ENCODE measurements at places on chromosomes 6 and 20.

DNA sequence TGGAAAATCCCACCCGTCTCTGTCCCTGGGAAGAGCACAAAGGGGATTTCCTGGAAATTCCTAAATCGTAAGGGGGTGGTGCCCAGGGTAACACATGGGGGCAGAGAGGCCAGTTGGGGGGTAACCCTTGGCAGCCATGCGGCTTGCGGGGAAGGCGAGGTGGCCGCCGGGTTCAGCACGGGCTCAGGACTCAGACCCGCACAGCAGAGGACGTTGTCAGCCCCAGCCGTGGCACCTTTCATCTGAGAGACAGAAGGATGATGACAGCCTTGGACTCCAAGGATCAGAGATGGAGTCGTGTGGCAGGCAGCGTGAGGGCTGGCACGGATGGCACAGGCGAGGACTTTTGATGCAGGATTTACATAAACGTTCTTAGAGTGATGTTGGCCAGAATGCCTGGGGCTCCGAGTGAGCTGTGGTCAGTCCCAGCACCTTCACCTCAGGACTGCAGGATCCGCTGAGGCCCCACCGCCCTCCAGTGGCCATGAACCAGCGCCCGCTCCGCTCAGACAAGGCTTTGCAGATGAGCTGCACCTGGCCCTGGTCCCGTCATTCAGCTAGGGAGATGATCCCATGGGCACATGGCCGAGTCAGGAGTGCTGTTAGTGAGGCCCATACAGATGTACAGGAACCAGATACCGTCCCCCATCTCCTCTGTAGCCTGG is 190.3 kb downstream of the TAF4 start:
- no peak for DNase-seq

- no peak for DNase-seq
Observed at GRCh38 chr6:53692172-53692571, 26.6 kb upstream of the KLHL31 start.

GRCh38 chr20:3173610-3174441 is 477 bp upstream of the LZTS3 start:
- peak; percentile 23 for DNase-seq

- DNase-seq, result no peak
Observed at GRCh38 chr6:102204351-102204750, 810.8 kb downstream of the GRIK2 start.

DNA sequence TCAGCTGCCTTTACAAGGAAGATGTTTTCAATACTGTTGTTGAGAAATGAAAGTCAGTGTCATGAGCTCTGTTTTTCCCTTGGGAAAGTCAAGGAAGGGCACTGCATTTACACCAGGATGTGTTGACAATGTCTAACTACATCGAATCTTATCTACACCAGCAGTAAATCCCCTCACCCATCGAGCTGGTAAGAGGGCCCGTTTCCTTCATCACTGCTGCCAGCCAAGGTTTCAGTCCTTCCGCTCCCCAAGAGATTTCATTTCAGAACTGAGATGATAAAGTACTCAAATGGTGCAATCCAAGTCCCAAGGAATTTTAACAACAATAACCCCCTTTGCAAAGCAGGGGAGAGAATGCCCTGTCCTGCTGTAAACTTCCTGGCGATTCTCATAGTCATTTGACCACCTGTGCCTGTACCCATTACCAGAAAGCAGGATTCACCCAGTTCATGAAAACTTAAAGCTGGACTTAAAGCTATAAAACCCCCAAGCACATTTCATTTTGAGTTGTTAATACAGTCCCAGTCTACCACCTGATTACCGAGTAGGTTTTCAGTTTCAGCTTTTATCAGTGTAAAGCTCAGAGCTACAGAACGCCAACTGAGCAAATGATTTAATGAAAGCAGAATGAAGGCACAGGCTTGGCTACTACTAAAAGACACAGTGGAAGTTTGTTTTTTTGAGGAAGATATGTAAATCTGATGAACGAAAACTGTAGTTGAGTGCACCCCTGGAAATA is 122.5 kb upstream of the TAB2 start:
- DNase-seq, result no peak

DNA sequence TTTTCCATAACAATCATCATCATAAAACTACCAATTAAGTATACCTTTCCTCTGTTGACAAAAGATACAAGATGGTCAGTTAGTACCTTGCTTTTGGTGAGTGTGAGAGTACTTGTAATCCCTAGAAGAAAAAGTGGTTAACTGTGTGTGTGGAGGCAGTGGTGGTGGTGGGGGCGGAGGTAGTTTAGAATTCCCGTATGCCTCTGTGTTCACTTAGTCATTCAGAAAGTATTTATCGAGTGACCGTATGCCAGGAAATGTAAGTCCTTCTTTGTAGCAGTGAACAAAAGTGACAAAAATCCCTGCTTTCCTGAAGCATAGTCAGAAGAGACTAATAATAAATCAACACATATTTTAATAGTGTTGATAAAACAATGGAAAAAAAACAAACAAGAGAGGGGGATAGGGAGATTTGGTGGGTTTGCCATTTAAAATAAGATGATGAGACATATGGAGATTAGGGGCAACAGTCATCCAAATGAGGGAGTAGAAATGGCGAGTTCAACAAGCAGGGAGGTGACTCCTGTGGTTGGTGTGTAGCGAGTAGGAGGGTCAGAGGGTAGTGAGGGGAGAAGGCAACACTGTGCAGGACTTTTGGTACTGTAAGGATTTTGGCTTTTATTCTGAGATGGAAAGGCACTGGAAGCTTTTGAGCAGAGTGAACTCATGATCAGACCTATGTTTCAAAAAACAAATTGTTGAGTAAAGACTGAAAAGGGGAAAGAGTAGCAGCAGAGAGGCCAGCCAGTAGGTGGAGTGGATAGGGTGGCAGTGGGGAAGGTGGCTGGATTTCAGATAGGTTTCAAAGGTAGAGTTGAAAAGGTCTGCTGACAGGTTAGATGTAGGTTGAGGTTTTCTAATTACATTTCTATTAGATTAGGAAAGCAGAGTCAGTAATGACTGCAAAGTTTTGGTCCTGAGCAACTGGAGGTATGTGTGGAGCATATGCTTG is 40.3 kb upstream of the SIM1 start:
- peak; percentile 66 for DNase-seq

GRCh38 chr6:154534531-154534930 is 24.0 kb upstream of the CNKSR3 start:
- no peak for DNase-seq

- DNase-seq, result no peak
Observed at GRCh38 chr20:31901615-31902014, 31.2 kb downstream of the TTLL9 start.

DNA sequence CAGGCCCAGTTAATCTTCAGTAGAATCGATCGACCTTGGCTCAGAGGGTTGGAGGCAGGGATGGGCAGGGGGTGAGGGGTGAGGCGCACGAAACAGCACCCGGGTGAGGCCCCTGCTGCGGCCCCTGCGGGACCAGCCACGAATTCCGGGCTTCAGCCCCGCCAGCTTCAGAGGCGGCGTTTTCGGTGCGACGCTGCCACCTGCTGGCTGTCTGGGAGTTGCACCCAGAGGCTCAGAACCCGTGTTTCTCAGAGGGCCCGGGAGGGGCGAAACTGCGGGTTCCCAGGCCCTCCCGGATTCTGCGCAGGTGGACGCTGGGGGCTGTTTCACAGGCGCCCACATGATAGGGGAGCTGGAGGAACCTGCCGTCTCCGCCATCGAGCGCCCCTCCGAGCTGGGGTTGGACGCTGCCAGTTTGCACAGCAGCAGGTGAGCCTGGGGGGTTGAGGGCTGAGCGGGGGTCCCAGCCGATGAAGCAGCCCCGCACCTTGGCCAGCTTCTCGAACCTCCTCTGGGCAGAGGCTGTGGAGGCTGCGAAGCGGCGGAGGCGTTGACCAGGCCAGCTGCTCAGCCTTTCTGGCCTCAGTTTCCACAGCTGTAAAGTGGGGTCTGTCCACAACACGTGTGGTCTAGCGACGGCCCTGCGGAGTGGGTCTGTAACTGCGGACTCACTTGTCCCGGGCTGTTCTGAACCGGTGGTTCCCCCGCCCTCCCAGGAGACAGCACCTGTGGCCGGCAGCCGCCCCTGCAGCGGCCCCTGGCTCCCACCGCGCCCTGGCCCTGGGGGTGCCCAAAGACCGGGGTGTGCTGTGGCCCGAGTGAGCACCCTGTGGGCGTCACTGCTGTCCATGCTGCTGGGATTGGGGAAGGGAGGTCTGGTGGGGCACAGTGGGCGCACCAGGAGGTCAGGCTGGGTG is 2.5 kb upstream of the BHLHE23 start:
- peak; percentile 20 for DNase-seq

- DNase-seq, result no peak
Observed at GRCh38 chr6:136361787-136362186, 72.1 kb upstream of the BCLAF1 start.
